Right lobe of liver (tissue), 6 donors: ENCODE measurements at places on chromosomes 5 and 9. TPM values are rescaled to one million over a fixed set of nuclear protein-coding genes. Genes with fewer than 3 reads are reported as not detected.

CDC25C gene
- not detected for total RNA-seq

AQP3 gene
- total RNA-seq = 49.7 TPM

ZFP62 gene
- 3.6 TPM for total RNA-seq

SPINK7 gene
- not detected for total RNA-seq

AQP7 gene
- 12.1 TPM for total RNA-seq

C5orf46 gene
- not detected for total RNA-seq

PGM5 gene
- total RNA-seq = 3.4 TPM

PDZD2 gene
- total RNA-seq = 0.93 TPM

PPP3R2 gene
- total RNA-seq = not detected

- DNase-seq = no peak
- H3K36me3 ChIP-seq = no peaks in the 10 kb centered on the region
- peaks cover 8% of the 10 kb centered on the region for H3K4me1 ChIP-seq
- no peaks in the 10 kb centered on the region for H3K27me3 ChIP-seq
- no peak overlapping the region for H3K27ac ChIP-seq
Measured at GRCh38 chr5:115389799-115390382, 93.4 kb upstream of the CCDC112 start.

- H3K4me1 ChIP-seq = no peaks in the 10 kb centered on the region
- DNase-seq = no peak
- H3K36me3 ChIP-seq = no peaks in the 10 kb centered on the region
- H3K27ac ChIP-seq = no peak overlapping the region
Measured at GRCh38 chr5:69367697-69368279, 1.5 kb downstream of the AK6 start.

DNA sequence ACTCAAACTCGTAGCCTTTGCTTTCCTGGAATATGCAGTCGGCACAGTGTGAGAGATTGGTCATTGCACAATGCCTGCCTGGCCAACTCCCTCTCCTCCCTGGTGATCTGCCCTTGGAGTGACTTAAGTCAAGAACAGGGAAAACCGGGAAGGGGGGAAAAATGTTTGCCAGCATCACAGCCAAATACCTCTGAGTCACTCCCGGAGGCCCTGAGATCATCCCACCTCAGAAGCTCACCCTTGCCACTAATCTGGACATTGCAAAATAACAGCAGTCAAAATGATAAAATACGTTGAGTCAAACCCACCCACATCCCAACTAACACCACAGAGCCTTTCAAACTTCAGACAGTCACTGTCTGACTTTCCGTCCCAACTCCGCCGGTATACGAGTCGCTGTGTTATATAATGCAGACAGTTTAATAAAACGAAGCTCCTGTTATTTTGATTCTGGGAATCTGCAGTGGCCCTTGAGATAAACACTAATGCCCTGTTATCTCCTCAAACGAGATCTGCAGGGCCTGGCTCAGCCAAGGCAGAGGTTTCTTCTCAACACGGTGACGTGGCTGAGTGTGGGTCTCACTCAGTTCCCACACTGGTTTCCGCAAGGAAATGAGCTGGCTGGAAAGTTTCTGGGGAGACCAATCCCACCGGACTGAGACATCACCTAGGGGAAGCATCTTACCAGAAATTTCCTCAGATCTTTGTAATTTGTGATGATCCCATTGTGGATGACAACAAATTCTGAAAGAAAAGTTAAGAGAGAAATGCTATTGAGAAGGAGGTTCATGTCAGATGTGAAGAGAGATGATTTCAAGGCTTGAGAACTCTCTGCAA is 22.1 kb downstream of the GFPT2 start:
- no peak overlapping the region for H3K4me3 ChIP-seq
- H3K27ac ChIP-seq = no peak overlapping the region
- no peaks in the 10 kb centered on the region for H3K36me3 ChIP-seq
- no peaks in the 10 kb centered on the region for H3K27me3 ChIP-seq
- DNase-seq = no peak

DNA sequence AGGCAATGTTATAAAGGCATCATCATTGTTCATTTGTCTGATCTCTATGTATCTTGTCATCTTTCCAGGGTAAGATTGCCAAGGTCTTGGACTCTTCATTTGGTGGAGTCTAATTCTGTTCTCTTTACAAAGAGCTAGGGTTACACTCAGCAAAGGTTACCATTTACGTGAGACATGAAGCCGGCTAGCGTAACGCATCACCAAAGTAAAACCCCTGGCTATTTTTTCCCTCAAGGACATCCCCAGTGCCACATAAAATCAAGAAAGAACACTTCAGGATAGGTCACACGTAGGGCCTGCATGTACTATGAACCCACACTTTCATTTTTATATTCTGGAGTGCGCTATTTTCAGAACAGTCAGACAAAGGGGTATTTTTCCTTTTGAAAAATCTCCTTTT is 20.0 kb upstream of the MYOT start:
- no peaks in the 10 kb centered on the region for H3K4me1 ChIP-seq
- no peak overlapping the region for H3K4me3 ChIP-seq
- no peaks in the 10 kb centered on the region for H3K36me3 ChIP-seq
- DNase-seq = no peak

- H3K36me3 ChIP-seq = no peaks in the 10 kb centered on the region
- no peak overlapping the region for H3K27ac ChIP-seq
- DNase-seq = no peak
- no peak overlapping the region for H3K4me3 ChIP-seq
- H3K4me1 ChIP-seq = peaks cover 16% of the 10 kb centered on the region
Measured at GRCh38 chr5:135534609-135535419, 950 bp downstream of the NEUROG1 start.

DNA sequence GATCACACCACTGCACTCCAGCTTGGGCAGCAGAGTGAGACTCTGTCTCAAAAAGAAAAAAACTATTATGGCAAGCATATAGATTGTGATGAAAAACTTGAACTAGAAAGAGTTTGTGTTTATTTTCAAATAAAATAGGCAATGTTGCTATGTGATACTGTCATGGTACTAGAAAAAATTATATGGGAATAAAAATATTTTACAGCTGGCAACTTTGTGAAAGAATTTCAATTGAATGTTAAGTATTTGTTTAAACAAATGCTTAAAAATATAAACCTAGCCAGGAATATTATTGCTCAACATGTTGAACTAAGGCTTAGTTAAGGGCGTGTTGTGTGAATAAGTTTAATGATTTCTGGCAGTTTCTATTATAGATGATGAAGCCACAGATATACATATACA is 31.7 kb downstream of the HSDL2 start:
- no peak overlapping the region for H3K4me3 ChIP-seq
- H3K27ac ChIP-seq = no peak overlapping the region
- no peaks in the 10 kb centered on the region for H3K27me3 ChIP-seq
- DNase-seq = no peak

DNA sequence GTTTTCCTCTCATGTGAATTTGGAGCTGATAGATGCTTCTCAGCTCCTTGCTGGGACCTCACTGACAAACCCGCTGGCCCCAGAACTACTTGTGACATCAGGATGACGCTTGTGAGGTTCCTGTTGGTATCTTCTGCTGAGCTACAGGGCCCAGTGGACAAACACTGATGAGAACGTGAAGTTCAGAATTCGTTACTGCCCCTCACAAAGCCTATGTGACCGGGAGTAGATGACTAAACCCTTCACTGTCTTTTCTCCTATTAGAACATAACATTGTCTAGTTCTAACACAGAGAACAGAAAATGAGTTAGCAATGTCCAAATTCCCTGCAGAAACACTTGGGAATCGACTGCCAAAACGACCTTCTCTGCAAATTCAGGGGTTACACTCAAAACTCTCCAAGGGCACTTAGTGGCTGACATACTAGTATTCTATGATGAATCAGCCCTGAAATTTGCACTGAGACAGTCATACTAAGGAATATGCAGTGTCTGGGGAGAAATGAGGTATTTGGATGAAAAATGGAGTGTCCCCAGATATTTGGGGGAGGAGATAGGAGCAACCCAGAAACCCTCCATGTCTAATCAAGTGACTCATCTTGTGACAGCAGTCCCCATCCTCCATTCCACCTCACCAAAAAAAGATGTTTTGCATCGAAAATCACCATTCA is 143.2 kb upstream of the TRIM32 start:
- H3K27ac ChIP-seq = no peak overlapping the region
- no peaks in the 10 kb centered on the region for H3K36me3 ChIP-seq
- H3K4me3 ChIP-seq = no peak overlapping the region
- no peak for DNase-seq
- no peaks in the 10 kb centered on the region for H3K27me3 ChIP-seq

DNA sequence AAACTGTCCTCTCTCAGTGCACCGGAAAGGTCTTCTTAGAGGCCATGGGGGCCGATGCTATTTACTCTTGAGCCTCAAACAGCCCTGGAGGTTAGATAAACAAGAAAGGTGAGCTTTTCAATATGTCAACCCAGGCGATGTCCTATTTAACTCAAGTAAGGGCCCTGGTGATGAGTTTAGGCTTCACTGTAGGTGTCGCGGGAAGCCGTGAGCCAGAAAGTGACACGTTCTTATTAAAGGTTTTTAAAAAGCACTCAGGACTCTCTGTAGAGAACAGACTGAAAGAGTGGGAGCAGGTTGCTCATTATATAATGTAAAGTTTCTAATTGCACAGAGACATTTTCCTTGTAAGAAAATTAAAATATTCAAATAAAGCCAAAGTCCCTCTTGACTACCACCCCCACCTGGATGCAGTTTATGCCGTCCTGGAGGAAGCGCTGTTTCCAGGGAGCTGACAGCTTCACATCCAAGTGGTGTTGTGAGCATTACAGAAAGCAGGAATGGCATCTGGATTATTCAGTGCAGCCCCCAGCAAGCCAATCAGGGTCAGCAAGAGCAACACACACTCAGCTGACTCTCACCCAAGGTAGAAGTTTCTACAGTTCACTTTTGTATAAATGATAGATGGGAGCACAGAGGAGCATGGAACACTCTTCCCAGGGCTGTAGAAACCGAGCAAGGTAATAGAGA is 280.3 kb downstream of the DRD1 start:
- no peaks in the 10 kb centered on the region for H3K36me3 ChIP-seq
- H3K4me1 ChIP-seq = no peaks in the 10 kb centered on the region
- no peak overlapping the region for H3K4me3 ChIP-seq
- DNase-seq = no peak
- H3K27ac ChIP-seq = no peak overlapping the region
- no peaks in the 10 kb centered on the region for H3K27me3 ChIP-seq

GRCh38 chr5:178287791-178288105 is 55.1 kb upstream of the PHYKPL start:
- no peaks in the 10 kb centered on the region for H3K4me1 ChIP-seq
- no peak overlapping the region for H3K27ac ChIP-seq
- DNase-seq = peak; percentile 9
- no peaks in the 10 kb centered on the region for H3K36me3 ChIP-seq
- H3K4me3 ChIP-seq = no peak overlapping the region

GRCh38 chr9:129568560-129569501 is 52.1 kb downstream of the C9orf50 start:
- peak overlapping the region; percentile 84 for H3K27ac ChIP-seq
- H3K27me3 ChIP-seq = no peaks in the 10 kb centered on the region
- H3K36me3 ChIP-seq = no peaks in the 10 kb centered on the region

- H3K36me3 ChIP-seq = no peaks in the 10 kb centered on the region
- DNase-seq = no peak
- no peaks in the 10 kb centered on the region for H3K4me1 ChIP-seq
Measured at GRCh38 chr5:175285261-175285660, 158.7 kb downstream of the DRD1 start.

DNA sequence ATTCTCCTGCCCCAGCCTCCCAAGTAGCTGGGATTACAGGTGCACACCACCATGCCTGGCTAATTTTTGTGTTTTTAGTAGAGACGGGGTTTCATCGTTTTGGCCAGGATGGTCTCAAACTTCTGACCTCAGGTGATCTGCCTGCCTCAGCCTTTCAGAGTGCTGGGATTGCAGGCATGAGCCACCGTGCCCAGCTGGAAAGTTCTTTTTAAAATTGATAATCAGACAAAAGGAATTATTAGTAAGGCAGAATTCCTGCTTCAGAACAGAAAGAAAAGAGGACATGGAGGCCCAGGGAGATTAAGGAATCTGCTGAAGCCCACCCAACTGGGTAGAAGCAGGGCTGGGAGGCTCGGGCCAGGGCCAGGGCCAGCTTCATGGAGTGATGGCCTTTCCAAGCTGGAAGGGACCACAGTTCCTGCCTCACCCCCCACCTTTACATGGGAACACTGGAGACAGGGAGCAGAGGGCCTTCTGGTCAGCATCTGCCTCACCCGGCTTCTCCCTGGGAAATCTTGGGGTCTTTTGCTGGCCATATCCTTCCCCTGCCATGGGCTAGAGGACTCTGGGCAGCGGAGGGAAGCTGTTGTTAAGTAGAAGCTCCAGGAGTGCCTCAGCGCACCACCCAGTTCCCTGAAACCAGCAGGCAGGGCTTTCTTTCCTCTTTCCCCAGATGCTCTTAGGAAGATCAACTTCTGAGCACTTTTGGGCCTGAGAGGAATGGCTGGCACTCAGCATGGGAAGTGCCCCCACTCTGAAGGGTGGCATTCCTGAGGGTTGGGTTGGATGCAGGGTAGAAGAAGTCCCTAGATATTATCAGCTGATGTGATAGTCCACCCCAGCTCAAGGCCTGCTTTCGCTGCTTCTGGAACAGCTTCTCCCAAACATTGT is 70.1 kb downstream of the RGS3 start:
- no peak overlapping the region for H3K27ac ChIP-seq
- no peak for DNase-seq
- no peaks in the 10 kb centered on the region for H3K36me3 ChIP-seq
- no peaks in the 10 kb centered on the region for H3K27me3 ChIP-seq
- H3K4me3 ChIP-seq = no peak overlapping the region

GRCh38 chr5:101067429-101067828 is 164.3 kb upstream of the ST8SIA4 start:
- no peak for DNase-seq
- H3K27ac ChIP-seq = no peak overlapping the region
- H3K36me3 ChIP-seq = no peaks in the 10 kb centered on the region
- no peaks in the 10 kb centered on the region for H3K4me1 ChIP-seq
- no peaks in the 10 kb centered on the region for H3K27me3 ChIP-seq
- no peak overlapping the region for H3K4me3 ChIP-seq

GRCh38 chr5:152177626-152178349 is 227.3 kb downstream of the NMUR2 start:
- H3K4me1 ChIP-seq = no peaks in the 10 kb centered on the region
- H3K27me3 ChIP-seq = no peaks in the 10 kb centered on the region

DNA sequence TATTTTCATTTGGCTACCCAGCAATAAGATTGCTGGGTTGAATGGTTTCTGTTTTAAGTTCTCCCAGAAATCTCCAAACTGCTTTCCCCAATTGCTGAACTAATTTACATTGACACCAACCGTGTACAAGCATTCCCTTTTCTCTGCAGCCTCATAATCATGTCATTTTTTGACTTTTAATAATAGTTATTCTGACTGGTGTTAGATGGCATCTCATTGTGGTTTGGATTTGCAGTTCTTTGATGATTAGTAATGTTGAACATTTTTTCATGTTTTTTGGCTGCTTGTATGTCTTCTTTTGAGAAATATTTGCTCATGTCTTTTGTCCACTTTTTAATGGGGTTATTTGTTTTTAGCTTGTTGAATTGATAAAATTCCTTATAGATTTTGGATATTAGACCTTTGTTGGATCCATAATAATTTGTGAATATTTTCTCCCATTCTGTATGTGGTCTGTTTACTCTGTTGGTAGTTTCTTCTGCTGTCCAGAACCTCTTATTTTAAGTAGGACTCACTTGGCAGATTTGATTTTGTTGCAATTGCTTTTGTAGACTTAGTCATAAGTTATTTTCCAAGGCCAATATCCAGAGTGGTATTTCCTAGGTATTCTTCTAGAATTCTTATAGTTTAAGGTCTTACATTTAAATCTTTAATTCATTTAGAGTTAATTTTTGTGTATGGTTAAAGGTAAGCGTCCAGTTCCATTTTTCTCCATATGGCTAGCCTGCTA is 793.7 kb downstream of the BRINP1 start:
- no peak overlapping the region for H3K4me3 ChIP-seq
- no peaks in the 10 kb centered on the region for H3K4me1 ChIP-seq
- no peaks in the 10 kb centered on the region for H3K27me3 ChIP-seq
- no peak for DNase-seq
- no peak overlapping the region for H3K27ac ChIP-seq
- H3K36me3 ChIP-seq = no peaks in the 10 kb centered on the region
